ENCODE measurements at places on chromosomes 11 and 22.

- no peak for DNase-seq
Observed at GRCh38 chr11:78192223-78192719, 3.6 kb downstream of the USP35 start.

DNA sequence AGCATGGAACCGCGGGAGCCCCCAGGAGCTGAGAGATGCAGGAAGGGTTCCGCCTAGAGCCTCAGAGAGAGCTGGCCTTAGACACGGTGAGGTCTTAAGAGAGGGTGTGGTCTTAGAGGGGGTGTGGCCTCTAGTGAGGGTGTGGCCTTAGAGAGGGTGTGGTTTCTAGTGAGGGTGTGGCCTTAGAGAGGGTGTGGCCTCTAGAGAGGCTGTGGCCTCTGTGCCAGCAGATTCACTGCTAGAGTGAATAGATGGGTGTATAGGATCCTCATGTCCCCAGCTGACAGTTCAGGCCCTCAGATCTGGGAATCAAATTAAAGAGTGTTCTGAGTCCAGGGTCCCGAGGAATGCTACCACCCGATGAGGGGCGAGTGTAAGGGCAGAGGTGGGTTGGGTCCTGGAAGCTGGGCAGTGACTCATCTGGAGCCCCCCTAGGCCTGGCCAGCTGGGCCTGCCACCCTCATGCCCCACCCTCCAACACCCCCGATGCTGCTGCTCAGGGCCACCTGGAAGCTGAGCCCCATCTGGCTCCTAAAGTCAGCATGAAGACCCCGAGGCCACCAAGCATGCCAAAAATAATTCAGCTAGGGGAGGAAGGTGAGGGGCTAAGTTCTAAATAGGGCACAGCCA, 49.5 kb downstream of the IGF2 start:
- peak; percentile 1 for DNase-seq

DNA sequence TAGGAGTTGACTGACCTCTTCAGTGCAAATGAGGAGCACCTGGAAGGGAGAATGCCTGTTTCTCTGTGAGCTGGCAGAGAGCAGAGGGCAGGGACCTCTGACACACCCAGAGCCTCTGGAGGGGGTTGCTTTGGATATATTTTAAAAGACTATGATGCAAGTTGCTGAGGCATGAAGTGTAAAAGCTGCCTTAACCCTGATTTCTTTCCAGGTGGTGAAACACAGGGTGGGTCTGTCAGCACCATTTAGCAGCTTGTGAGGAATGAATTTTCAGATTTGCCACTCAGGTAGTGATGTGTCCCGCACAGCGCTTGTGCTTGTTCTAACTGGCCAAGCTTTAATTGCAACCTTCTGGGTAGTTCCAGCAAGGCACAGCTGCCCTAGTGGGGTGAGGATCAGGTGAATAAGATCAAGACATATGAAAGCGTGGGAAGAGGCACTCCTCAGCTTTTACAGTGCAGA, 90.2 kb downstream of the SWAP70 start:
- DNase-seq, result no peak

- DNase-seq, result no peak
Observed at GRCh38 chr11:44319170-44319551, 9.2 kb upstream of the ALX4 start.

DNA sequence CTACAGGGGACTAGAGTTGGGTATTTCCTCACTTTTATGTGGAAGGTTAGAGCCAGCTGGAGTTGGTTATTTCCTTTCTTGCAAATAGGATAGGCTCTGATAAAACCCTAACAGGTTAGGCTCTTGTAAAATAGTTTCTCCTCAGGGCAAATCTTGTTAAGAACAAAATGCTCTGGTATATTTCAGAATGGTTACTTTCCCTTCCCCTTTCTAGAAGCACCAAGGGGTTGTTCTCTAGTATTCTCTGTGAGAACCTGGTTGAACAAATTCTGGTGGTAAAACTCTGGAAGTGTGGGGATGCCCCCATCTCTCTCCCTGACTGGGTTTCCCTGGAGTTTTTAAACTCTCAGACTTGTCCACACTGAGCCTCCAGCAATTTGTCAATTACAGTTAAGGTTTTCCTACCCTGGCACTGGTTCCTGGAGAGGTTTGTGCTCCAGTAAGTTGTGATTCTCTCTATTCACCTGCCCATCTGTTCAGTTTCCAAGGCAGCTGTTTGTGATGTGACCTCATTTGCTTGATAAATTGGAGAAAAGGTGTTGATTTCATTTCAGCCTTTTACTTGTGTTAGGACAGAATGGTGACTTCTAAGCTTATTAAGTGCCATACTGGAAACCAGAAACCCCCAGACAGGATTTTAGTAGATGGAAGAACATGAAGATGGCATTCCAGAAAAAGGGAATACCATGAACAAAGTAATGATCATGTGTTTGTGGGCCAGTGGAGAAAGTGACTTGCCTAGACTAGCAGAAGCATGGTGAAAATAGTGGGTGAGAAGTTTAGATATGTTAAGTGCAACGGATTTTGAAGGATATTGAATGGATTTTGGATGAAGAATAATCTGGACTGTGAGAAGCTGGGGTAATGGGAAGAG, 64.6 kb downstream of the EXT2 start:
- DNase-seq, result no peak

DNA sequence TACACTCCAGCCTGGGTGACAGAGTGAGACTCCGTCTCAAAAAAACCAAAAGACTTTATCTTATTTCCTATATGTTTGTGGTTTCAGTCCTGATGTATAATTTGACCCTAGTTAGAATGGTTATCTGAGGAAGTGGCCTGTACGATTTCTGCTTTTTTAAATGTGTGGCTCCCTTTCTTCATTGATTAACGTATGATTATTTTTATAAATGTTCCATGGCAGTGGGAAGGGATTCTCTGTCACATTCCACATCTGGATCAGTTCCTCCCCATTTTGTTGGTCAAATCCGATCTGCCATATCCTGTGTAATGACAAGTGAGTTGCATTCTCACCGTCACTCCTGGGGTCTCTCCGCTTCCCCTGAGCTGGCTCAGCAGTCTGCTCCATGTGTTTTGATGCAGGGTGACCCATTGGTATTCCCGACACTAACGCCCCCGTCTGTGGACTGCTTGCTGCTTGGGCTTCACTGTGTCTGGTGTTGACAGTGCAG, 20.3 kb downstream of the NEAT1 start:
- DNase-seq, result peak; percentile 17

DNA sequence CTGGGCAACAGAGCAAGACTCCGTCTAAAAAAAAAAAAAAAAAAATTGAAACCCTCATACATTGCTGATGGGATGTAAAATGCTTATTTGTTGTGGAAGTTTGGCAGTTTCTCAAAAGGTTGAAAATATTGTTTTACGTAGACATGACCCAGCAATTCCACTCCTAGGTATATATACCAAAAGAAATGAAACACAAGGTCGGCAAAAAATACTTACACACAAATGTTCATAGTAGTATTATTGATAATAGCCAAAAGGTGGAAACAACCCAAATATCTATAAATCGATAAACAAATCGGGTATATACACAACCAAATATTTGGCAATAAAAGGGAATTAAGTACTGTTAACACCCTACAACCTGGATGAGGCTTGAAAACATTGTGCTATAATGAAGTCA, 5.1 kb upstream of the ZNF143 start:
- no peak for DNase-seq

GRCh38 chr22:45211848-45212247, 28.8 kb downstream of the KIAA0930 start:
- DNase-seq, result no peak

DNA sequence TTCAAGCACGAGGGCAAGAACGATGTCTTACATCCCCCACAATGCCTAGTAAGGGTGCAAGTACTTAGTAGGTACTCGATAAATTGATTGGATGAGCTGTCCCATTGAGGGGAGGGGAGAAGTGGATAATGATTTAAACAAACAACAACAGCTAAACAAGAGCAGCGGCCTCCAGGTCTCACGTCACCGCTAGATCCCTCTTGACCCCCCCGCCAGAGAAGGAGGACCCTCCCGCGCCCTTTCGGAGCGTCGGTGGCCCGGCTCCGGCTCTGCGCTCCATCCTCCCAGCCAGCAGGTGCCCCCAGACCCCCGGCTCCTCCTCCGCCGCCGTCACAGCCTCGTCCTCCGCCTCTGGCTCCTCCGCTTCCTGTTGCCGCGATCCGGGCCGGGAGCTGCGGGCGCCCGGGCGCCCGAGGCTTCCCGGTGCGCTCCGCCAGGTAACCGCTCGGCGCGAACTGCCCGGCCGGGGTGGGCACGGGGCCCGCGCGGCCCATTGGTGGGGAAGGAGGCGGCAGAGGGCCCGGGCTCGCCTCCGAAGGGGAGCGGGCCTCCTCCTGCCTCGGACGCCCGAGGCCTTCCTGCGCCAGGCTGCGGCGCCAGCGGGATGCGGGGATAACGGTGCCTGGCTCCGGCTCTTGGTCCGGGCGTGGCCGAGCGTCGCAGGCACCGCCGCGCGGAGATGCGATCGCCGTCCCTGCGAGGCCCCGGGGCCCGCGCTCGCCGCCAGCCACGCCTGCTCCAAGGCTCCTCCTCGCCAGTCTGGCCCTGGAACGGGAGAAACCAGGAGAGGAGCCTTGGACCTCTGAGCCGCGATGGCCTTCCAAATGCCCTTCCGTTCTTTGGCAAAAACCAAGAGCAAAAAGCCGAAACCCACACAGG, at the start of gene TLCD5:
Gene TLCD5 (plus strand): TSS at position 368 of the 879 bp plus-strand sequence. CDS start 2,143 bp downstream, outside the sequence.
- DNase-seq, result no peak

DNA sequence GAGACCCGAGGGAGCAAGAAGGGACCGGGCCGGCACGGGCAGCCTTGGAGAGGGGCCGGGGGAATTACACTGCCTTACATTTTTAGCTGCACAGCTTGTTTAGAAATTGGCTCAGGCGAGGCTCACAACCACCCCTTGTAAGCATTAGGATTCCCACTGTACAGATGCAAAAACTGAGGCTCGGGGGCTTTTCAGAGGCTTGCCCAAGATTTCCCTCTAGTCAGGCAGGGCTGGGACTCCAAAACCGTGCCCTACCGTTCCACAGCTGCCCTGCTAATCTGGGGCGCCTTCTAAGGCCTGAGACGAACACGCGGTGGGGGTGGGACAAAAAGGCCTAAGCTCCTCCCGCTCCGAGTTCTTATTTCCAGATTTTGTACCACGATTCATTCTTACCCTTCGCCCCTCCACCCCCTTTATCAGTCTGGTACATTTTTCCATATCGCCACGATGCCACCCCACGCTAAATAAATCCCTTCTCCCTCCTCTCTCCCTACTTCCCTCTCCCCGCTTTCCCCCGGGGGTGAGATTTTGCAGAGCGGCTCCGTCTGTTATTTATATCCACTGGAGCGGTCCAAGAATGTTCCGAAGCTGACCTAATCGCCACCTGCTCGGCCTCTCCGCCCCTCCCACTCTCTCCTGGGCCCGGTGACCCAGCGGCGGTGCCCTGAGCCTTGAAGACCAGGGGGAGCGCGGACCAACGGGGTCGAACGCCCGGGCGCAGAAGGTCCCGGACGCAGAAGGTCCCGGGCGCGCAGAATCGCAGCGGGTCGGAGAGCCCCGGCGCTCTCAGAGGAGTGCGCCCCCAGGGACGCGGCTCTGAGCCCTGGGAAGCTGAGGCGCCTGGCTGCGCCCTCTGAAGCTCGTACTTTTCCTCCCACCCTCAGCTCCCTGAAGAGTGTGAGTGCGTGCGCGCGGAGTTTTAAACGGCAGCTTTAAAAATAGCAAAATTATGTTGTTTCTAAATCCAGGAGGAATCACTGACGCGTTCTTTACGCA, 764 bp upstream of the PACSIN3 start:
- DNase-seq, result peak; percentile 21

GRCh38 chr11:68142028-68142412, 20.8 kb upstream of the CHKA start:
- no peak for DNase-seq

DNA sequence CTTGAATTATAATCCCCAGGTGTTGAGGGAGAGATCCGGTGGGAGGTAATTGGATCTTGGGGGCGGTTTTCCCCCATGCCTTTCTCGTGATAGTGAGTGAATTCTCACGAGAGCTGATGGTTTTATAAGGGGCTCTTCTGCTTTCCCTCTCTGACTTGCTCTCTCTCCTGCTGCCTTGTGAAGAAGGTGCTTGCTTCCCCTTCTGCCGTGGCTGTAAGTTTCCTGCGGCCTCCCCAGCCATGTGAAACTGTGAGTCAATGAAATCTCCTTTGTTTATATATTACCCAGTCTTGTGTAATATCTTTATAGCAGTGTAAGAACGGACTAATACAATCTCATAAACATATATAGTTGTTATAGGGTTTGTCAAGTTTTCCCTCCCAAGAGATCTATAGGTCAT, 32.8 kb downstream of the KCNE3 start:
- DNase-seq, result no peak

GRCh38 chr11:1401656-1402221, 12.0 kb downstream of the BRSK2 start:
- DNase-seq, result peak; percentile 27

- peak; percentile 95 for DNase-seq
Observed at GRCh38 chr11:134120143-134120850, 51.4 kb downstream of the JAM3 start.

DNA sequence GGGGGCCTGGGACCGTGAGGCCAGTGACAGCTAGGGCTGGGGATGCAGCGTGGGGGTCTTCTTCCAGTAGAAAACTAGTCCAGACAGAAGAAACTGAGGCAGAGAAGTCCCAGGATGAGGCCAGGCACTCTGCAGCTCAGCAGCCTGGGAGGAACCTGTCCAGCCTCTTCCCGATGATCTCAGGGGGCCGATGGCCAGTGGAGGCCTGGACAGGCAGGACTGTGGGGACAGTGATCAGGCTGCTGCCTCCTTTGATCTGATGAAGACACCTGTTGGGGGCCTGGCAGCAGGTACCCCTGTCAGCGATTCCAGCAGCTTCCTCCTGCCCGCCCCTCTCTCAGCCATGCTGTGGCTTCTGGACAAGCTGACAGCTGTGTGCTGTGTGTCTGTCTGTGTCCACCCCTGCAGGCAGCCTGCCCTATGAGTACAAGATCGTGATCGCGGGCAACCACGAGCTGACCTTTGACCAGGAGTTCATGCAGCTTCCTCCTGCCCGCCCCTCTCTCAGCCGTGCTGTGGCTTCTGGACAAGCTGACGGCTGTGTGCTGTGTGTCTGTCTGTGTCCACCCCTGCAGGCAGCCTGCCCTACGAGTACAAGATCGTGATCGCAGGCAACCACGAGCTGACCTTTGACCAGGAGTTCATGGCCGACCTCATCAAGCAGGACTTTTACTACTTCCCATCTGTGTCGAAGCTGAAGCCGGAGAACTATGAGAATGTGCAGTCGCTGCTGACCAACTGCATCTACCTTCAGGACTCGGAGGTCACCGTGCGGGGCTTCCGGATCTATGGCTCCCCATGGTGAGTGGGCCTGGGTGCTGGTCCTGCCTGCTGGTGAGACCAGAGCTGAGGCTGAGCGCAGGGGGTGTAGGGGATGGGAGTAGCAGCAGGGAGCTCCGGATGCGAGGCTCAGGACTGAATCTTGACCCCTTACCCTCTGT, 62.6 kb downstream of the MPPED1 start:
- no peak for DNase-seq

GRCh38 chr11:115503083-115503885, 931 bp downstream of the CADM1 start:
- DNase-seq, result peak; percentile 9

- DNase-seq, result no peak
Observed at GRCh38 chr22:46587492-46588278, 32.5 kb upstream of the GRAMD4 start.

- DNase-seq, result no peak
Observed at GRCh38 chr11:125387901-125388300, 108.2 kb downstream of the FEZ1 start.

- DNase-seq, result peak; percentile 77
Observed at GRCh38 chr22:29661336-29661735, 57.9 kb downstream of the NF2 start.

- DNase-seq, result no peak
Observed at GRCh38 chr11:78476066-78476465, 58.4 kb upstream of the GAB2 start.

GRCh38 chr11:87628026-87628580, 547.1 kb downstream of the RAB38 start:
- no peak for DNase-seq
